ENCODE measurements at places on chromosomes 7 and 10.

DNA sequence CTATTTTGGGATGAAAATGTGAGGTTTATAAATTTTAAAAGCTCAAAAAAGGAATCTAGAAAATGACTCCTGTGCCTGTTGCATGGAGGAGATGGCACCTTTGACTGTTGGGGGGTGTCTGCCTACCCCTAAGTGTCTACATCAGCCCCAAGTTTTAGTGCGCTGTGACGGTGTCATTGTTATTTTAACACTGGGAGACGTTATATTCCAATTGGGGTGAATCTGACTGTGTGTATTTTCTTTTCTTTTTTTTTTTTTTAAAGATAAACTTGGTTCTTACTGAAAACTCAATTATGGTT lies 517 bp downstream of the SRGN start:
- no peak for DNase-seq

GRCh38 chr10:24394461-24395190 lies 185.7 kb downstream of the KIAA1217 start:
- no peak for DNase-seq

DNA sequence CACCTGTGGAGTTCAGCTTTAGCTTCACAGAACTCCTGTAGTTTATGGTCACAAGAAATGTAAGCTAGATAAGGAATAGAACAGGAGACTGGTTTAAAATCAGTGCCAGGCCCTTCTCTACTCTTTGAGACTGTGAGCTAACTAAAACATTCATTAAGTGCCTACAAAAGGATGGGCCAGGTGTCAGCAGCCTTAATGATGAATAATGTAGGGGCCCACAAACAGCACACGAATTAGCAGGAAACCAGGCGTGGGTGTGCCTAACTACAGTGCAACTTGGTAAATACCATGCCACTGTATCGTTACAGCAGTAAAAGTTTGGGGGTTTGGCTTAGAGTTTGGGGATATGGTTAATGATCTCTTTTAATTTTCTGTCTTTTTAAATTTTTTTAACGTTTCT lies 6.1 kb upstream of the ABLIM1 start:
- DNase-seq: no peak

DNA sequence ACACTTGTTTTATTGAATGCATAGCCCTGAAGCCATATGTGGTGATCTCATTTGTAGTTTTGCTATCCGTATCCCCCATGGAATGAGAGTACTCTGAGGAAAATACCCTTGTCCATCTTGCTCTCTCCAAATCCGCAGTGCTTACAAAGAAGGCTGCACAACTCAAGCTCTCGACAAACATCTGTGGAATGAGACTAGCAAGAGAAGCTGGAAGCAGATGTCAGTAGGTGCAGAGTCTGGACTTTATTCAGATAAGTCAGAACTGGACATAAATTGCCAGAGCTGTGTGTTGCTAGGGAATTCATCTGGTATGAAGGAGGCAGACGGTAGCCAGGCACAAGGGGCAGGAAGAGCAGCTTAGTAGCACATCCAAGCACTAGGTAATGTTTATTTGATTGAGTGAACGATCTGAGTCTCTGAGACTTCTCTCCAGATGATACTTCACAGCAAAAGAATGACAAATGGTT lies 1046.2 kb downstream of the XPNPEP1 start:
- DNase-seq: no peak

DNA sequence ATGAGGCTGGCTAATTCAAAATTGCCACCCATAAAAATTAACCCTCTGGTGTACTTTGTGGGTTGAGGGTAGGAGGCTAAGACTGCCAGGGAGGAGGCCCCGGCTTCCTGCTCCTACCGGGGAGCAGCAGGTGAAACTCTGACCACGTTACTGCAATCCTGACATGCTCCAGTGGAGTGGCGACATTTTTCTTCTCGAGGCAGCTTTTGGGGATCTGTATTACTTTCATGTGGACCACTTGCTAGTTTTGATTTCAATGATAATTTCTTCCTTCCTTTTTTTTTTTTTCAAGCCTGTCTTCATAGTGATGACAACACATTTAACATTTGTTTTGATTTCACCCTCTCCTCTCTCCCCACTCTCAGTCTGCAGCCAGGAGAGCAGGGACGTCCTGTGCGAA lies 14.6 kb downstream of the GATA3 start:
- no peak for DNase-seq

DNA sequence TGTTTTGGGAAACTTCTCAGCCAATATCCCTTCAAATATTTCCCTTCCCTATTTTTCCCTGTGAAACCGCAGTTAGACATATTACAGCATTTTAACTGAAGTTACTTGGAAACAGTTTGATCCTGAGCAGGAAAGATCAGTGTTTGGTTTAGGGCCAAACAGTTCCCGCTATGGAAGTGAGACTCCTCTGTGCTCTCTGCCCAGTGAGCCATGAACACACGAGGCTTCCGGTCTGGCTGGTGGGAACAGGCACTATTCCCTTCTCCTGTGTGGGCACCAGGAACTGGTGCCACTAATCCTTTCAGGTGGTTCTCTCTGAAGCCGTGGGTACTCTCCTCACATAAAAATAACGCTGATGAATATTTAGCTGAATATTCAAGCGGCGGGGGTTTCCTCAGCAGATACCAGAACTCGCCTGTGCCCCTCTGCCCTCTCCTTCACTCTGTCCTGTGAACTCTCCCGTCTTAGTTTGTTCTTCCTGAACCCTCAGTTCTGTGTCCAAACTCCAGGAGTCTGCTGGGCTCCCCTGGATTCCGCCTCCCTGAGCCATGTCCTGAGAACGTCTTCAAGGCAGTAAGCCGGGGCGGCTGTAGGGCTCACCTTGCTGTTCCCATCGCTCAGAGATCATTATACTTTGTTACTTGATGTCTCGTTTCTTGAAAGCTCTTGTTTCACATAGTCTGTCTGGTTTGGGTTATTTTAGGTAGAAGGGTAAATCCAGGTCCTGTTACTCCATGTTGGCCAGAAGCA lies 25.7 kb downstream of the FOXL3 start:
- DNase-seq: no peak

DNA sequence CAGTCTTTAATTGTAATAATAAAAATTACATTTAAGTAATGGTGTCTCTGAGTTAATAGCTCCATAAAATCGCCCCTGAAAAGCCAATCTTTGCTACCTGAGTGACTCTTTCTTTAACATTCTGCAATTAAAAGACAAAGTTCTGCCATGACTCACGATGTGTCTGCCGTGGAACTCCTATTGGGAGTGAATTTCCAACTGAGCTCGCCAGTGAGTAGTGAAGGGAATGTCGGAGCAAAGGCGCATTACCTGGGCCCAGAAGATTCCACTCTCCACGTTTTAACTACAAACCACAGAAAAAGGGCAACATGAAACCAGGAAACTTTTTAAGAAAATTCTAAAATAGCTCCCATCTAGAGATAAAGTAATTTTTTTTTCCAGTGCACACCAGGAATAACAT lies 36.9 kb upstream of the RNF32 start:
- no peak for DNase-seq

DNA sequence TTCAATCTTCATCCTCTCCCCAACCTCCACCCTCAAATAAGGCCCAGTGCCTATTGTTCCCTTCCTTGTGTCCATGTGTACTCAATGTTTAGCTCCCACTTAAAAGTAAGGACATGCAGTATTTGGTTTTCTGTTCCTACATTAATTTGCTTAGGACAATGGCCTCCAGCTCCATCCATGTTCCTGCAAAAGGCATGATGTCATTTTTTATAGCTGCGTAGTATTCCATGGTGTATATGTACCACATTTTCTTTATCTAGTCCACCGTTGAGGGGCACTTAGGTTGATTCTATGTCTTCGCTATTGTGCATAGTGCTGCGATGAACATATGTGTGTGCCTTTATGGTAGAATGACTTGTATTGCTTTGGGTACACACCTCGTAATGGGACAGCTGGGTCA lies 7.2 kb upstream of the NEUROG3 start:
- no peak for DNase-seq

Measured in AG09309 (cell line).